Stimulated activated CD4-positive, alpha-beta T cell treated with anti-CD3 and anti-CD28 coated beads, Interleukin-12 subunit alpha, Interleukin-12 subunit beta, amount 100 ng/mL, for 4 hours (primary cell): ENCODE measurements at places on chromosomes 3 and 15.

- DNase-seq, result no peak
Observed at GRCh38 chr3:51982352-51982837, 940 bp upstream of the ACY1 start.

- no peak for DNase-seq
Observed at GRCh38 chr3:113658107-113658506, 38.3 kb downstream of the USF3 start.

DNA sequence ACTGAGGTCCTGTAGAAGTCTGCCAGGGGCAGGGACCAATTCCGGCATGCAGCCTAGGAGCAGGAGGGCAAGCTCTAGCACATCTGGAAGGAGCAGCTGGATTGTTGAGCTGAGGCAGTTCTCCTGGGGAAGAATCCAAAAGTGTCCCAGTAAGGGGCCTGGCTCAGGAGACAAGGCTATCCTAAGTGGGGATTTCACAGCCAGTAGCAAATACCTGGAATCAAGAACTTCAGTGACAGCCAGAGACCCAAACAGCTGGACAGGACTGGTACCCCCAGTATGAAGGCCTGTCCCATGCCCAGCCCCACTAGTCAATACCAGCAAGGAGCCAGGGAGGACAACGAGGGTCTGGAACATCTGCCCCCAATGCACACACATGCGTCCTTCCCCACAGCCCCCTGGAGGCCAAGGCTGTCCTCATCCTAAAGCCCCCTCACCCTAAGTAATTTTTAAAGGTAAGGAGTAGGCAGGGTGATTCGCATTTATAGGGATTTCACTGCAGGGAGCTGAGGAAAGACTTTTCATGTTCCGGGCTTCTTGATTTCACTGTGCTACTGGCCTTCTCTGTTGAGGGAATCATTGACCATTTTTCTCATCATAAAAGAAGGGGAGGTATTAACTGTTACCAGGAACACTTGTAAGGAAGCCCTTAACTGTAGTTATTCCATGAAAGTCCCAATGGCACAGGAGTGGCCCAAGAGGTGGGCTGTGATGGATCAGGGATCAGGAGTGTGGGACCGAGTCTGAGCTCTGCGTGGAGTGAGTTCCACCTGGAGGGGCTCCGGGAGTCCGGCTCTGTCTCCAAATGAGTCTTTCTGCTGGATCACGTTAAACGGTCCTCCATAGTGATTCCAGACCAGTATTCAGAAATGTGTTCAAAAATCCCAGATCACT, 2.6 kb upstream of the CHSY1 start:
- no peak for DNase-seq

DNA sequence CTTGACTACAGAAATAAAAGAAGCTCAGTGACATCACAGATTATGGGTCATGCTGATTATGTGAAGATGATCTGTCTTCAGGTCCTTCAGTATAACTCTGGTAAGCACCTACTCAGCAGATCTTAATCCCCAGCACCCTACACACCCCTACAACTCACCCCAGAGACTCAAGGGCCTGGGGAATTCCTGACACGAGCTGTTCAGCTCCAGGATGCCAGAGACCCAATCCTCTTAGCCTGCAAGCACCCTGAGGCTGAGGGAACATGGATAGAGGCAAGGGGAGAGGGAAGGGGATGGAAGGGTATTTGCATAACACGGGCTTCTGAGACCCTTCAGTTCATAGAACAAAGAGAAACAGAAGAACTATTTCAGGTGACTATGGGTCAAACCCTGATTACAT, 13.0 kb downstream of the GLB1 start:
- DNase-seq, result no peak

- DNase-seq, result no peak
Observed at GRCh38 chr3:67064105-67064504, 66.0 kb downstream of the KBTBD8 start.

DNA sequence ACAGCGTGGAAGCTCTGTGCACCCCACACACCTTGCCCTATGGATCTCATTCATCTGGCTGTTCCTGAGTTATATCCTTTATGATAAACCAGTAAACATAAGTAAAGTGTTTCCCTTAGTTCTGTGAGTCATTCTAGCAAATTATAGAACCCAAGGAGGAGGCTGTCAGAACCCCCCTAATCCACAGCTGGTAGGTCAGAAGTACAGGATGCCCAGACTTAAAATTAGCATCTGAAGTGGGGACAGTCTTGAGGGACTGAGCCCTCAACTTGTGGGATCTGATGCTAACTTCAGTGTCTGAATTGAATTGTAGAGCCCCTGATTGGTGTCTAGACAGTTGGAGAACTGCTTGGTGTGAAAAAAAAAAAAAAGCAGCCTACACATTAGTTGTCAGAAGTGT, 75.1 kb downstream of the B3GNT5 start:
- DNase-seq, result no peak

- no peak for DNase-seq
Observed at GRCh38 chr3:153572654-153573053, 410.6 kb downstream of the RAP2B start.

DNA sequence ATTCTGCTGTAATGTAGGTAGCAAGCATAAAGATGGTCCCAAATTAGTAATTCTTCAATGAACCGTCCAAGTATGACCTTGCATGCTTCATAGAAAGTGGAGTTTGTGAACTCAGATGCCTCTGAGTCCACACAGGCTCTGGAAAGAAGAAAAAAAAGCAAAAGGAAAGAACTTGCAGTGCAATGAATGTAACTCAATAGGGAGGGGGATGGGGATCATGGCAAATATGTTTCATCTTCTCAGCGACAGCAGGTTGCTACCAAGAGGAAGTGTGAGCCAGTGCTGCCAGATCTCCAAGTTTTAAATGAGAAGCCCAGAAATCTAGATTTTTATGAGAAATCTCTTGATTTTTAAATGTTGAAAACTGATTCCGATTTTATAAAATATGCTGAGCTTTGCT, 50.3 kb downstream of the IL20RB start:
- DNase-seq, result no peak

GRCh38 chr15:79494963-79495755, 63.0 kb downstream of the MINAR1 start:
- DNase-seq, result no peak

DNA sequence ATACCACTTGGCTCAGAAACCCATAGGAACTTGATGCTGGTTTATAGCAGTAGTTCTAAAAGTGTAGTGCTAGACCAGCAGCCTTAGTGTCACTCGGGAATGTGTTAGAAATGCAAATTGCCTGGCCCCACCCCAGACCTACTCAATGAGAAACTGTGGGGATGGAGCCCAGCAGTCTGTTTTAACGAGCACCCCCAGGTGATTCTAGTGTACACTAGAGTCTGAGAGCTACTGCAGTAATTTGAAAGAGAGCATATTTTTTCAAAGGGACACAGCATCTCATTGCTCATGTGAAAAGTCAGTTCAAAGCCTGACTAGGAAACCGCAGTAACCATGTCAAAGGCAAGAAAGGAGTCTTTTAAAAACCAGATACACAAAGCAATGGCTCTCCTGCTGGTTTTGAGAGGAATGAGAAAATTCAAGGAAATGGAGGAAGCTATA, 313.4 kb downstream of the SQOR start:
- no peak for DNase-seq

DNA sequence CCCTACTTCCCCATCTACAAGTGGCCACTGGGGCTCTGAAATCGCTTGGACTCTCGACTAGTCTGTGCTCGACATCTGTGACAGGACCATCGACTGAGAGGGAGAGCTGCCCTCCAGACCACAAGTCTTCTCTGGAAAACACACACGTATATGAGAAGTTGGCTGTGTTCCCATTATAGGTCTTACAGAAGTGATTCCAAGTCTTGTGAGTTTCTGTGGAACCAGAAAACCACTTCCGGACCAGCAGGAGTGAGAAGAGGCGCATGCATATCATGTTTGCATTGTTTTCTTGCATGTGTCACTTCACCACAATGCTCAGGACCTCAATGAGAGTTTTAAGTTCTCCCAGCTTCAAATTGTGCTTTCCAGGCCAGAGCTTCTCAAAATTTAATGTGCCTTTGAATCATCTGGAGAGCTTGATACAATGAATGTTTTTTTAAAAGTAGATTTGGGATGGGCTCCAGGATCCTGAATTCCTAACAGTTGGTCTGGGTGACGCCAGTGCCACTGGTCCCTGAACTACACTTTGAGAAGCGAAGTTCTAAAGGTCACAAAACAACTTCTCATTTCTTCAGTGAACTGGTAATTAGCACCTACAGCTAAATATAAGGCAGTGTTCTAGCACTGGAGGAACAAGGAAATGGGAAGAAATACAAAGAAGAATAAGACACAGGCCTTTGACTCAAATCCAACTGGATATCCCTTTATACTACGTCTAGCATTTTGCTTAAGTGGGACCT, 15.7 kb downstream of the LIPC start:
- DNase-seq, result no peak

DNA sequence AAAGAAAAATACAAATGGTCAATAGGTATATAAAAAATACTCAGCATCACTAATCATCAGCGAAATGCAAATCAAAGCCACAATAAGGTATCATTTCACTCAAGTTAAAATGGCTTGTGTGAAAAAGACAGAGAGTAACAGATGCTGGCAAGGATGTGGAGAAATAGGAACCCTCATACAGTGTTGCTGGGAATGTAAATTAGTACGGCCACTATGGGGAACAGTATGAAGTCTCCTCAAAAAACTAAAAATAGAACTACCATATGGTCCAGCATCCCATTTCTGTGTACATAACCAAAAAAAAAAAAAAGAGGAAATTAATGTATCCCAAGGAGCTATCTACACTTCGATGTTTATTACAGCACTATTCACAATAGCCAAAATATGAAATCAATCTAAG, 98.1 kb upstream of the TGFBR2 start:
- DNase-seq, result no peak

DNA sequence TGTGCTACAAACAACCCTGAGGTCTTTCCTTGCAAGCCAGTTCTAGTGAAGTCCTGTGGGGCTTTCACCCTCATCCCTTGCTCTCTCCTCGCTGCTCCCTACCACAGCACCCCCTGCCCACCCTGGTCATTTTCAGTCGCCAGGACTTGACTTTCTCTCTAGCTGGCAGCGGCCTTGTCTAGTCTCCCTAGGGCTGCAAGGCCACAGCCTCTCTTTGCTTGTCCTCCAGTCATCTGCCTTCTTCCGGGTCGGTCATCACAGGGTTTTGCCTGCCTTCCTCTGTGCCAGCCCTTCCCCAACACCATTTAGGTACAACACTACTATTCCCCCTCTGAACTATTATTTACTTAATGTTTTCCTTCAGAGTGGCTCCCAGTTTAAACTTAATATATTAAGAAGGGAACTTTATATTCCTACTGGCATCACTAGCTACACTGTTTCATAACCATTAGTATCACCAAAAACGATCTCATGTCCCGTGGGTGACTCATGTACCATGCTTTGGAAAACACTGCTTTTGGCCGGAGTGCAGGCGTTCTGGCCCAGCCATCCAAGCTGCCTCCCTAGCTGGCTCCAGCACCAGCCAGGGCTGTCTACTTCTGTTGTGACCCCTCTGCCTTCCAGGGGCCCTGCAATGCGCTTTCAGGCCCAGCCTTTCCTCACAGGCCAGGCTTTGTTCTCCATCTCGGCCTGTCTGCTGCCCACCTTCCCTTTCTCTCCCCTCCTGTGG, 21.4 kb downstream of the FAH start:
- no peak for DNase-seq

DNA sequence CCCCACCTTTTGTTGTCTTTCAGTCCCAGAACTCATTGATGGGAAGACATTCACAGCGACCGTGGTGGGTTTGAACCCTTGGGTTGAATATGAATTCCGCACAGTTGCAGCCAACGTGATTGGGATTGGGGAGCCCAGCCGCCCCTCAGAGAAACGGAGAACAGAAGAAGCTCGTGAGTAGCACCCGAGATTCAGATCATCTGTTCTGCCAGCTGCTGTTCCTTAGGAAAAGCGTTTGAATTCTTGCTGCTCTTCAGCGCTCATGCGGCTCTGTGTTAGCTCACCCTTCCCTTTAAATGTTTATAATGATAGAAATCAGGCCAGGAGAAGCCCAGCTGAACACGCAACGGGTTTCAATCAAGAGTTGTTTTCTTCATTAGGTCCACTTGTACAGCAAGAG, 73.0 kb downstream of the IL5RA start:
- no peak for DNase-seq

GRCh38 chr3:175896655-175897054, 1037.5 kb downstream of the NAALADL2 start:
- no peak for DNase-seq

- DNase-seq, result no peak
Observed at GRCh38 chr3:106256249-106256957, 387.6 kb upstream of the CBLB start.

GRCh38 chr3:101873619-101874018, 24.3 kb downstream of the NFKBIZ start:
- no peak for DNase-seq

GRCh38 chr15:93515256-93516051, 426.4 kb upstream of the RGMA start:
- no peak for DNase-seq

DNA sequence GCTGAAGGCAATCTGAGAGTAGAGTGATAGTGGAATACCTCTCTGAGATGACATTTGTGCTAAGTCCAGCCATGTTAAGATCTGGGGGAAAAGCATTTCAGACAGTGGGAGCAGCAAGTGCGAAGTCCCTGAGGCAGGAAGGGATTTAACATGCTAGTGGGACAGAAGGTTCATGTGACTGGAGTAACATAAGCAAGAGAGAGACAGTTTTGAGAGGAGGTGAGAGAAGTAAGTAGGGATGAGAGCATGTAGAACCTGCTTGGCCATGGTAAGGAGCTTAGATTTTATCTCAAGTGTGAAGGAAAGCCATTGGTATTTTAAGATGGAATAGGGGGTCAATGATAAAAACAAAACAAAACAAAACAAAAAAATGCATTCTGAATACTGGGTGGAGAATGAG, 358.6 kb upstream of the KCNH8 start:
- no peak for DNase-seq

- DNase-seq, result no peak
Observed at GRCh38 chr3:74167926-74168325, 446.5 kb downstream of the CNTN3 start.

DNA sequence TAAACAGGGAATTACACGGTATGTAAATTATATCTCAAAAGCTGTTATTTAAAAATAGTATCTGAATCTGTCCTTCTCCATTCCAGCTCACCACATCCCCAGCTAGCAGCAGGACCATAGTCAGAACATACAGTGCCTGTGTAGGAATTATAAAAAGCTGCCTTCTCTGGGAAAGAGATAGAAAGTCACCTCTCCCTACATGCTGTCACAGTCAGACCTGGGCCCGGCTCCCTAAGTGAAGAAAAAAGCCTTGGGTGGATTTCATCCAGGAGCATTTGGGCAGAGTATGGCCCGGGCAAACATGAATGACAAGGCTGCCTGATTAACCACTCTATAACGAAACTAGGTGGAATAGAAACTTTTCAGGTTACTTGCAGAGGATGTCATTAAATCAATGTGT, 144.1 kb downstream of the CNTN3 start:
- no peak for DNase-seq

GRCh38 chr15:89303986-89304385, 30.6 kb downstream of the POLG start:
- no peak for DNase-seq

GRCh38 chr15:70272565-70273355, 175.0 kb upstream of the TLE3 start:
- no peak for DNase-seq
